CD4-positive, alpha-beta T cell treated with Interleukin-10 for 1 hour (primary cell): ENCODE measurements at places on chromosomes 5 and 9.

GRCh38 chr5:160697281-160697680, 154.7 kb downstream of the ATP10B start:
- no peak for DNase-seq

DNA sequence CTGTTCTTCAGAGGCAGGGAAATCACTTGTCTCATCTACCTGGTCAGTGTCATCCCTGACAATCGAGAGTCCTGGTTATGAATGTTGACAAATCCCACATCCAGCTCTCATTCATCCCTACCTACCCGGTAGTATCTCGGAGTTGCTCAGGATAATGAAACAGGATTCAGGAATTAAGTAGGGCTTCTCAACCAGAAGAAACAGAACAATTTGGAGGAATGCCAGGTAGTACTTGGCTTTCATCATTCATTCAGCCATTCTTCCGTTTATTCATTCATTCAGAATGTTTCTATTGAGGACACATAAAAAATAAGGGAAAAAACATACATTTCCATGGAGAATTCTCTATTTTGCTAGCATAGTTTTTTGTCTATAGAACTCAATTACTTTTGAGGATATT, 195.0 kb downstream of the ARHGEF28 start:
- no peak for DNase-seq

GRCh38 chr5:147417135-147417813, 92.6 kb downstream of the DPYSL3 start:
- DNase-seq: no peak

- no peak for DNase-seq
Measured at GRCh38 chr5:139473105-139473504, 2.3 kb downstream of the SMIM33 start.

DNA sequence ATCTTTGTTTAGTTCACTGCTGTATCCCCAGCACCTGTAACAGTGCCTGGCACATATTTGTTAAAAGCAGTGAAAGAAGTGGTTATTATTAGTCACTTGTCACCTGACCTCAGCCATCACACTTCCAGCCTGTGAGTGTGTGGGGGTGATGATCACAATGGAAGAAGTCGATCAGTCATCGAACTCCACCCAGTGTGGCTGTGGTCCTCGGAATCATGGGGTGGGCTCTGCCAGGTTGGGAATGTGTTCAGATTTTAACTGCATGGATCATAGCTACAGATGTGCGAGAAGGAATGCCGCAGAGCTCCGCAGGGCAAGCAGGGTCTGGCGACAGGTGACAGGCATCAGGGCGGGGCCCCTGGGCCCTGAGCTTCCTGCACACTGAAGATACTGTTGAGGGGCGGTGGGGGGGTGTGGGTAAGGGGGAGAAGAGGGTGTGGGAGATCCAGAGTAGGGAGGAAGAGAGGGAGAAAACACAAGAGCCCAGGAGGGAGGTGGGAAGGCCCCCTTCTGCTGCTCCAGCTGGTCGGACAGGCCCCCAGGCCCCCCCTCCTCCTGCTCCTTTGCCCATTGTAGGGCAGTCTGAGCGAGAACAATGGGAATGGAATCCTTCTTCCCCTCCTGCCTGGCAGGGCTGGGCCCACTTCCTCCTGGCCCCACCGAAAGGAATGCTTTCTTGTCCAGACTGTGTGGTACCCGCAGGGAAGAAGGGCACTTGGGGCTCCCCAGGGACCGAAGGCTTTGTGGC, 89.6 kb downstream of the SPRY4 start:
- no peak for DNase-seq

GRCh38 chr9:127779136-127779981, 893 bp upstream of the SH2D3C start:
- DNase-seq: peak; percentile 73

- DNase-seq: no peak
Measured at GRCh38 chr9:77614645-77615044, 33.5 kb downstream of the GNA14 start.

- no peak for DNase-seq
Measured at GRCh38 chr5:170485616-170485911, 18.3 kb upstream of the KCNIP1 start.

- DNase-seq: no peak
Measured at GRCh38 chr9:75451505-75451904, 363.2 kb downstream of the OSTF1 start.

DNA sequence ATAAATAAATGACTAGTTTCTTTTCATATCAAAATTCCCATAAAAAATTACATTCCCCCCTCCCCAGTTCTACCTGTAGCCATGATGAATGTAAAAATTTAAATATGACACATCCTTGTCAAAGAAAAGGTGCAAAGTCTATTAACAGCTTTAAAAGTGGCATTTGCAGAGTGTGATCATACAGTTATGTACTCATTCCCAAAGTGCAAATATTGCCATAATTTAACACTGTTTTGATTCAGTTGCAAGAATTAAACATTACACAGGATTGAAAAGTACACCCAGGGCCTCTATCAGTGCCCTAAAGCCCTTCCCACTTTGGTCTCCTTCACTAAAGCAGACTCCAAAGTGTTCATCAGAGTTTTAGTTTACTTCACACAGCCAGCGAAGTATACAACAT, 51.8 kb downstream of the RNF145 start:
- DNase-seq: no peak

DNA sequence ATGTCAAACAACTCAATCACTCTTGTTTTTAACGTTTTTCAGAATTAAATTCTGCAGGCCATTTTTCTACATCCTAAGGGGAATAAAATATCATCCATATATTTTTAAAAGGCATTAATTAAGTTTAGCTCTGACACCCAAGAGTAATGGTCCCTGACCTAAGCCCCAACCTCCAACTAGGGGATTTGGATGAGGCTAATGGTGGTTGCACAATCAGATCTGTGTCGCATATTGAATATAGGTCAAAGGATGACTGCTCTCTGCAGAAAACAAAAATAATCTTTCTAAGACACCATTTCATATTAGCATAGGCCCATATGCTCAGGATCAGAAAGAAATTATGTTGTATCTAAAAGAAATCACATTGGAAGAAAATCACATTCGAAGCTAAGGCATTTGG, 20.7 kb downstream of the CDH6 start:
- no peak for DNase-seq

DNA sequence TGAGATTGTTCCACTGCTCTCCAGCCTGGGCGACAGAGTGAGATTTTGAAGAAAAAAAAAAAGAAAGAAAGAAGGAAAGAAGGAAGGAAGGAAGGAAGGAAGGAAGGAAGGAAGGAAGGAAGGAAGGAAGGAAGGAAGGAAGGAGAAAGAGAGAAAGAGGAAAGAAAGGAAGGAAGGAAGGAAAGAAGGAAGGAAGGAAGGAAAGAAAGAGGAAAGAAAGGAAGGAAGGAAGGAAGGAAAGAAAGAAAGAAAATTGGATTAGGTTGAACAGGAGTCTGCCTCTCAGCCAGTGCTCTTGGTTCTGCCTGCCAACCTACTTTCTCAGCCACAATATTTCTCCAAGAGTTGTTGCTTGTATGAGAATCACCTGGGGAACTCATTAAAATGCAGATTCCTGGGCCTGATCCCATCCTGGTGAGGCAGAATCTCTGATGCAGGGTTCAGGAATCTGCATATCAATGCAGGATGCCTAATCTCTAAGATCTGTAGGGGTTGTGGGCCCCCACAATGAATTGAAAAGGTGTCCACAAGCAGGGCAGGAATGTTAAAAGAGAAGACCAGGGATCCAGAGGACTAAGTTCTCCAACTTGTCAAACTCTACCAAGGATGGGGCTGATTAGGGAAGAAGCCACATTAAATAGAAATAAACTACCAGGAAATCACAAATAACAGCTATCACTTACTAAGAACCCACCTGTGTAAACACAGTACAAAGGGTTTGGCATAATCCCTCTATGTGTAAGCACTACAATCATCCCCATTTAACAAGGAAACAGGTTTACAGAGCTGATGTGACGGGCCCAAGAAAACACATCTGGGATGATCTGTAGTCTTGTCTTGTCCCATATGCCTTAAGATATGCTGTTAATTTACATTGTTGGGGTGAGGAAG, 23.4 kb upstream of the GALNT10 start:
- DNase-seq: no peak

DNA sequence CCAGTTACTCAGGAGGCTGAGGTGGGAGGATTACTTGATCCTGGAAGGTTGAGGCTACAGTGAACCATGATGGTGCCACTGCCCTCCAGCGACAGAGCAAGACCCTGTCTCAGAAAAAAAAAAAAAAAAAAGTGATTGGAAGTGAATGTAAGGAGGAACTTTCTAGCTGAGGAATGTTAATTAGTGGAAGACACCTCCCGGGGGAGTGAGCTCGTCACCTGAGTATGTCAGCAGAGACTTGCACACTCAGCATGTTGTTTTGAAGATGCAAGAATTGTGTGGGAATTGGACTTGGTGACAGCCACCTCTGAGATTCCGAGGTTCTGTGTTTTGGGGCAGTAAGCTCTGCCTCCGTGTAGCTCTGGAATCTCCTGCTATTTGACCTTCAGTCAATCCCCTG, 3.6 kb downstream of the SYNPO start:
- DNase-seq: no peak

- DNase-seq: no peak
Measured at GRCh38 chr9:17064558-17064957, 70.3 kb upstream of the CNTLN start.

DNA sequence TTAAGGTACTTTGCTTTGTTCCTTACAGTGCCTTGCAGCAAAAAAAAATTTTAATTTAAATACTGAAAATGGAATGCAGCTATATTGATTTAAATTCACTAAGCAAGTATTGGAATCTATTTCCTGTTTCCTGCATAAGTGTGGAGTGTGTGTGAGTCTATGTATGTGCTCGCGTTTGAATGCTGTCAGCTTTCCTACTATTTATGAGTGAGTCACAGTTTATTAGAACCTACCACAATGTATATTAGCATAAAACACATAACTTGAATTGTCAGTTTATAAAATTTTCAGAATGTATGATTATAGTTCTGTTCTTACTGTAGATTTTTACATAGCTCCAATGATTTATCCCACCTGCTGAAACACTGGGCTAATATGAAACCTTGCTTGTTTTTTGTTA, 302.1 kb downstream of the NR2F1-AS1 start:
- no peak for DNase-seq

DNA sequence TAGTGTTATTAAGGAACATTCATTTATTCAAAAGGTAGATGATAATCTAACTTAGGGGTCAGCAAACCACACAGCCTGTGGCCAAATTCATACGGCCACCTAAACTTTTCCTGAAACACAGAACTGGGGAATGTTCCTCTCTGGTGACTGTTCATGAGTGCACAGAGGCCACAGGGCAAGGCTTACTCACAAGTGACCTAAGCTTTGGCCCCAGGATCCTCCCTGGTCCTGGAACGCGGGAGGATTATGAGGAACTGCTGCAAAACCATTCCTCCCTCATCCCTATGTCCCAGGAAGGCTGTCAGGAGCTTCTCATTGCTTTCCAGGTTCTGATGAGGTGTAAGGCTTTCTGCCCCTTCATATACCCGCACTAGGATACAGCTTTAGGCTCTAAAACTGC, 397.6 kb downstream of the SEMA5A start:
- no peak for DNase-seq

DNA sequence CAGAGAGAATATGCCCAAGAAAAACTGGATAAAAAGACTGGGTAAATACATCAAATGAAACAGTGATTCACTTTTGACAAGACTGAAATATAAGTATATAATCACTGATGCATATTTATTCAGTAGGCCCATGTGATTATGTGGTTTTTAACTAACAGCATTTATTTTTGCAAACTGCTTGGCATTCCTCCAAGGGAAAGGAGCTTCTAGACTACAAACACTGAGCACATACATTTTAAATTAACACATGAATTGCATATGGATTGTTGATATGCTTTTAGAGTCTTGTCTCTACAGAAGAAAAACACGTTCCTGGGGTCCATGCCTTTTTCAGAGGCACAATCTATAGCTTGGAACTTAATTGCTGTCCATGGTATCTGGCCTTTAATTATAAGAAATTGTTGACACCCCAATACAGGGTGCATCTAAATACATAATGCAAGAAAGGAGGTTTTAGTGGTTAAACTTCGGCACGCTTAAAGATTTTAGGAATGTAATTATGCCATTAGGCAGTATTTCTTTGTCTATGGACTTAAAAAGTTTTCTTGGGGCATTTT, 6.9 kb upstream of the MEIKIN start:
- no peak for DNase-seq

- no peak for DNase-seq
Measured at GRCh38 chr9:78778861-78779374, 482.0 kb downstream of the PSAT1 start.

- no peak for DNase-seq
Measured at GRCh38 chr9:111969622-111970021, 73.0 kb downstream of the UGCG start.

DNA sequence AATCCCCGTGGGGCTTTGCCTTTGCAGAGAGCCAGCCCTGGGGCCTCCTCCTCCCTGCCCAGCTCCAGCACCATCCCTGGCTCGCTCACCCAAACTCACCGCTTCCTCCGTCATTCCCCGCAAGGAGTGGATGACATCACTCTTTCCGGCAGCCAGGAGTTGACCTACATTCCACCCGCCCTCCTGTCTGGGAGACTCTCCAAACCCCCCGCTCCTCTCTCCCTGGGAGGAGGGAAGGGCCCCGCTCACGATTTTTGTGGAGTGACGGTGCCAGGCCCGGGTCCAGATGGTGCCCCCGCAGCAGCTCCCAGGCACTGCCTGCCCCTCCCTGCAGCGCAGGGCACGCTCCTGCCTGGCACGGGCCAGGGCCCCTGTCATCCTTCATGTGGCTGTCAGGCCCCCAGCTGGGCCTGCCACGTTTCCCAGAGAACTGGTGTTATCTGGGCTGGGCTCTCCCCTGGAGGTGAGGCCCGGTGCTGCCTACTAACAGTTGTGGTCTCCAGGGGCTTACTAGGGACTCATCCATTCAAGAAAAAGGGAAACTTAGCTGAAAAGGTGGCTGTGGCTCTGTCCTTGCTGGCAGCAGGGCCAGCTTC, 52.3 kb downstream of the NTNG2 start:
- DNase-seq: no peak

DNA sequence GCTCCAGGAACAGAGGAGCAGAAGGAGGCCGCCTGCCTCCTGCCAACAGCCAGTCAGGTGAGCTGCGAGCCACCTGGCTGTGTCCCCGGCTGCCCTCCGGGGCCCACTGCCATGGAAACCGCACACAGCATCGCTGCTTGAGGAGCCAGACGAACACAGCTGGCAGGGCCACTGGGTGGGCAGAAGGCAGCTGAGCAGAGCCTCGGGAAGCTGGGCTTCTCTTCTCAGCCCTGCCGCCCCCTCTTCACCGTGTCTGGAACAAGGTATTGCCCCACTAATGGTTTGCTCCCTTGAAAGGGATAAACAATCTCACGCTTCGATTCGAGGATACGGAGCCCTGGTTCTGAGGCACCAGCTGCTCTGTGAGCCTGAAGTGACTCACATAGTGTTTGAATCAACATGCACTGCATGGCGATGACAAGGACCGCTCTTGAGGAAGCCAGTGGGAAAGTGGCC, 63.7 kb upstream of the RUFY1 start:
- no peak for DNase-seq

GRCh38 chr5:38154615-38155204, 103.6 kb upstream of the EGFLAM start:
- no peak for DNase-seq

GRCh38 chr9:34032631-34033030, 16.1 kb downstream of the UBAP2 start:
- DNase-seq: no peak
